Stimulated activated naive CD8-positive, alpha-beta T cell treated with anti-CD3 and anti-CD28 coated beads, Interleukin-15, Interleukin-2, amounts not matched to agents 100 U/mL and 50 U/mL, for 24 hours (primary cell): ENCODE measurements at places on chromosomes 6 and 20.

- DNase-seq = no peak
Measured at GRCh38 chr20:47106786-47107185, 212.1 kb downstream of the EYA2 start.

DNA sequence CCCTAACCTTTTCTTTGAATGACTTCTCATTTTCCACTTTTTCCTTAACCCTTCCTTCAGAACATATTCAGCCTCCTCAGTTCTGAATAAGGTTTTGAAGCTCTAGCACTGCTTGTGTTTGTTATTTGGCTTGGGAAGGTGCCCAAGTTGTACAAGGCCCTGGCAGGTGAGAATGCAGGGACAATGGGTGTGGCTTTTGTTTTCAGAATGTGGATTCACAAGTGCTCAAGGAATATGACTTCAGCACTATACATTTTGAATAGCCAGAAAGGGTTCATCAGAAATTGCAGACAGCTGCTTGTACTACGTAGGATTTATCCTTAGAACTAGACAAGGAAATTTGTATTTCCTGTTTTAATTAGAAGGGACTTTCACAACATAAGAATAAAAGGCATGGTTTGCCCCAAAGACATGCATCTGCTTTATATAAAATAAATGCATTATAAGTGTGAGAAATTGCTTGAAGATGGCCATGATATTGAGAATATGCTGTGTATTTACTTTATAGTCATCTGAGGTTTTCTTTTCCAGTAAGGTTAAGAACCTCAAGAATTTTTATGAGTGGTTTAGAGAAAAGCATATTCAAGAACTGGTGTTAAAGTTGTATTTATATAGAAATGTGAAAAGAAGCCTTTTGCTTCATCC lies 29.3 kb upstream of the PRDM1 start:
- DNase-seq = no peak

DNA sequence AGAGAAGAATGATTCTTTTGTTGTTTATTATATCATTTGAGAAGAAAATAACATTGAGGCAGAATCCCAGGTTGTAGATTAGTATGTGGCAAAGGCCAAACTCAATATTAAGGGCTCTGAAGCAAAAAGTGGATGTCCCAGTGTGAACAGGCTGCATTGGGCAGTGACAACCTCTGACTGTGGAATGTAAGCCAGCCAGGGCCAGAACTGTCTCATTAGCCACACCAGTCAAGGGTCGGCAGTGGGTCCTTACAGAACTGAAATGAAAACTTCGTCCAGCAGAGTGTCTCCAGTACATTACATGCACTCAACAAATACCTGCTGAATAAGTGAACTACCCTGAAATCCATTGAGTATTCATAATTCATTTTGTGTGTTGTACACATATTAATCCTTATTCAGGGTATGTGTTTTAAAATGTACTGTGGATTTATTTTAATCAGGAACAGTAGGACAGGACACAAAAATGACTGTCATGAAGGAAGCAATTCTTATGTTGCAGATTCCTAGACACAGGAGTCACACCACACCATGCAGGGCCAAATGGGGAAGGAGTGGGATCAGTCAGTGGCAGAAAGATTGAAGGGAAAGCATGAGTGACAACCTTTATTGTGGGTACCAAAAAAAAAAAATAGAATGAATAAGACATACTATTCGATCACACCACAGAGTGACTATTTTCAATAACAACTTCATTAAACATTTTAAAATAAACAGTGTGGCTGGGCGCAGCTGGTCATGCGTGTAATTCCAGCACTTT lies 64.9 kb upstream of the UTRN start:
- DNase-seq = no peak

DNA sequence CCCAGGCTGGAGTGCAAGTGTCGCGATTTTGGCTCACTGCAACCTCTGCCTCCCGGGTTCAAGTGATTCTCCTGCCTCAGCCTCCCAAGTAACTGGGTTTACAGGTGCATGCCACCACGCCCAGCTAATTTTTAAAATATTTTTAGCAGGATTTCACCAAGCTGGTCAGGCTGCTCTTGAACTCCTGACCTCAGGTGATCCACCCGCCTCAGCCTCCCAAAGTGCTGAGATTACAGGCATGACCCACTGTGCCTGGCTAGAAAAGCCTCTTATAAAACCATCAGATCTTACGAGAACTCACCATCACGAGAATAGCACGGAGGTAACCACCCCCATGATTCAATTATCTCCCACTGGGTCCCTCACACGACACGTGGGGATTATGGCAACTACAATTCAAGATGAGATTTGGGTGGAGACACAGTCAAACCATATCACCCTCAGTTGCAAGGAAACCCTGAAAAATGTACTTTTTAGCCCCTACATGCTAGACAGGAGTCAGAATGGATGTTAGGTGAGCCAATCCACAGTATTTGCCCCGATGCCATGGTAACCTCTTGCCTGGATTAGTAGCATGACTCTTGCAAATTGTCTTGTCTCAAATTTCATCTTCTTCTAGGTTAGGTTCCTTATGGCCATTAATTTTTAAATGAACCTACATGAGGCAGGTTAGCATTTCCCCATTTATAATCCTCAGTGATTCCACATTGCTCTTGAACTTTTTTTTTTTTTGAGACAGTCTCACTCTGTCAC lies 17.1 kb upstream of the SASH1 start:
- DNase-seq = no peak

GRCh38 chr6:13362412-13362811 lies 34.1 kb upstream of the TBC1D7 start:
- DNase-seq = no peak

GRCh38 chr6:82178077-82178758 lies 69.3 kb downstream of the IBTK start:
- DNase-seq = no peak

GRCh38 chr6:8628736-8629135 lies 193.4 kb upstream of the SLC35B3 start:
- DNase-seq = no peak

GRCh38 chr20:63132715-63133471 lies 83.0 kb downstream of the YTHDF1 start:
- DNase-seq = no peak

- no peak for DNase-seq
Measured at GRCh38 chr6:25482996-25483395, 169.0 kb upstream of the SCGN start.

- no peak for DNase-seq
Measured at GRCh38 chr6:116392132-116393013, 21.6 kb downstream of the DSE start.

- DNase-seq = no peak
Measured at GRCh38 chr6:121223930-121224329, 110.3 kb downstream of the TBC1D32 start.

DNA sequence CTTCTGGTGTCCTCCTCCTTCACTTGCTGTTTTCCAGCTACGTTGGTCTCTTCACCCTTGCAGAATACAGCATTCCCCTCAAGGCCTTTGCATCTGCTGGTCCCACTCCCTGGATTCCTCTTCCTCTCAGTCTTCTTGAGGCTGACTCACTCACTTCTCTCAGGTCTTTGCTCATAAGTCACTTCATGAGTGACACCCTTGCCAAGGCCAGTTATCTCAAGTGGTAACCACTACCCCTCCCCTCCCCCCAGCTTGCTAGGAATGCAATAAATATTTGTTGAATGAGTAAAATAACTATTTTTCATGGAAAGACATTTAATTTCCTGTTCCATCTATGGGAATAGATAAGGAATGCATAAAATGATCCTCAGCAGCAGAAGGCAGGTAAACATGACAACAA lies 131.7 kb downstream of the PLCB4 start:
- no peak for DNase-seq

DNA sequence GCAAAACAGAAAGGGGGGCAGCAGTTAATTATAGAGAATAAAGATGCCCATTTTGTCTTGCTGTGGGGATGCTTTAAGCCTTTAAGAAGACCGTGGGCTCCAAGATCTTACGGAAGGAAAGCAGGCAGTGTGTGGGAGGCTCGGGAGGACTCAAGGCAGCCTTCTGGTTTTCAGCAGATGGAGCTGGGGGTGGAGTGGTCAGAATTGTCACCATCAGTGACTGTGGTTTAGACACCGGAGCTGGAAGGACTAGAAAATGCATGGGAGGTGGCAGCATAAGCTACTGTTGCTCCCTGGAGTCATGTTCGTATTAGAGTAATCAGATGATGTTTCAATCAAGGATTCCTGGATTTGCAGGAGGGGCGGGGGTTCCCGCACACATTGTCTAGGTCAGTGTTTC lies 3.7 kb downstream of the PHACTR1 start:
- DNase-seq = no peak

- peak; percentile 28 for DNase-seq
Measured at GRCh38 chr6:41371461-41371991, 36.1 kb downstream of the NCR2 start.

GRCh38 chr20:45347936-45348778 lies at the start of gene SDC4:
Gene SDC4 (minus strand): TSS chr20:45348424. CDS start chr20:45348384, 40 bp downstream.
- DNase-seq = peak; percentile 76

DNA sequence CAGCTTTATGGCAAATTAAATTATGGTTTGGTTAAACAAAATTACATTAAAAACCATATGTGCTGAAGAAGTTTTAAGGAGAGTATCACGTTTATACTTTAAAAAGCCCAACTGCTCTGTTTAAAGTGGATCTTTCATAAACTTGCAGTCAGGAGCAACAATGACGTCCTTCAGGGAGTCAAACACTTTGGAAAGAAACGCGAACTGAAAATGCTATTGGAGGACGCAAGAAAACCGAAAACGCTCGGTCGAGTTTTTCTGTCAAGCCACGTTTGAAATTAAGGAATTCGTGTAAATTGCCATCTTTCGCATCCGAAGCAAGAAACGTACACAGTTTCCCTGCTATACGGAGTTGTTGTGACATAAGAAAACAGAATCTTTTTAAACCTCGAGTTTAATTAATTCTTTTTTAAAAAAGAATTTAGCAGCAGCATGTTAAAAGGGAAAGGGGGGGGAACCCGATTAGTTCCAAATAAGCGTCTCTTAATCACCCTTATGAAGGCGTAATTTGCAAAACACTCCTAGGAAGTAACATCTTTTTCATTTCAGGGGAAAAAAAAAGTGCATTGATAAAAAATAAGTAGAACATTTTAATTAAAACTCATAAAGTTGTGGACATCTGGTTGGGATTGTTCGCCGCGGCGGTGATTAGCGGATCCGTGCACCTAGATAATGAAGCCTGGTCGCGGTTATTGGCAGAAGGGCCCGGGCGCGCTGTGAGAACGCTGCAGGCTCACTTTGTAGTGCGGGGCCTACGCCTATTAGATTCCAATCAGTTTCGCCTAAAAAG lies 295.4 kb downstream of the TFAP2C start:
- DNase-seq = no peak

DNA sequence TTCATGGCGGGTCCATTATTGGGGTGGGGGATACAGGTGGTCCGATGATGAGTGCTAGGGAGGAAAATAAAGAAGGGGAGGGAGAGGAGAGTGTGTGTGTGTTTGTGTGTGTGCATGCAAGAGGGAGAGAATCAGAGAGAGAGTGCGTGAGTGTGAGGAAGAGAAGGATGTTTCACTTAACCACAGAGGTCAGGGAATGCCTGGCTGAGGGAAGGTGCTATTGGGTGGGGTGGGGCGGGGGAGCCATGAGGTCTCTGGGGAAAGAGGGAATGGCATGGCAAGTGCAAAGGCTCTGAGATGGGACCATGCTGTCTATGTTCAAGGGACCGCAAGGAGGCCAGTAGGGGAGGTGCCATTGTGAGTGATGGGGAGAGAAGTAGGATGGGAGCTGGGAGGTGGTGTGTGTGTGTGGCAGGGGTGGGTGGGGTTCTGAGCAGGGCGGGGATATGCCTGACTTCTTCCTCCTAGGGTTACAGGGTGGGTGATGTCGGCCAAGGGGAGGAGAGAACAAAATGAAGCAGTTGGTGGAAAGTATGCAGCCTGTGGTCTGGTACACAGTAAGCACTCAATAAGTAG lies 23.0 kb downstream of the CEBPB start:
- no peak for DNase-seq

- DNase-seq = no peak
Measured at GRCh38 chr6:56348578-56348977, 101.2 kb upstream of the COL21A1 start.

- DNase-seq = no peak
Measured at GRCh38 chr6:82616386-82617028, 252.9 kb downstream of the TPBG start.

GRCh38 chr6:46932526-46933319 lies 11.0 kb upstream of the ADGRF5 start:
- DNase-seq = no peak

DNA sequence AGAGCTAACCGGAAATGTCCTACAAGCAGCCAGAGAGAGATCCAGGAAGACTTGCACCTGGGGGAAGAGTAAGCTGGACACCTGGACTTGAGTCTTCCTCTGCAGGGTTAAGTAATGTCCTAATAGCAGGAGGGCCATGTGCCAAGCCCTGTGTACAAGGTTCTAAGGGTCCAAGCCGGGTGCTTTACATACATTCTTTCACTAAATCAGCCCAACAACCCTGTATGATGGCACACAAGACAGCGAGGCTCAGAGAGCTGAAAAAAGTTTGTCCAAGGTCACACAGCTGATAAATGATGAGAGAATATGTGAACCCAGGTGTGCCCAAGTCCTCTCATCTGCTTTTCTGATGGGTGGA lies 215.1 kb upstream of the CDYL start:
- DNase-seq = no peak

GRCh38 chr6:134814076-134814695 lies 135.7 kb downstream of the ALDH8A1 start:
- no peak for DNase-seq

GRCh38 chr20:37220731-37221130 lies 40.9 kb downstream of the GHRH start:
- DNase-seq = no peak

DNA sequence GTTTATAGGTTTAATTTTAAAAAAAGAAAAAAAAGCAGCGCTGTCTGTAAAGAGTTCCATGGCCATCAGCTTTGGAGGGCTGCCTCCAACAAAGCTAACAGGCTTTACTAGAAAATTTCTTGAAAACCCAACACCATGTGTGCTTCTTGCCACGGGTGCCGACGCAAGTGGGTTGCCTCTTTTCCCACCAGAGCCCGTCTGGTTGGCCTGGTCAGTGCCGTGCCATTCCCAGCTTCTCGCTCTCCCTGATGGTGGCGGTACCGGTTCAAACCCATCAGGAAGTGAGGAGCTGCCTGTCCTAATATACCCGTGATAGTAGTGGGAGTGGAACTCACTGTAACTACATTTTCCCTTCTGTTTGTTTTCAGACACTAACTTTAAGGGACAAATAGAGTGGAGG lies 73.7 kb downstream of the CDH4 start:
- DNase-seq = no peak

DNA sequence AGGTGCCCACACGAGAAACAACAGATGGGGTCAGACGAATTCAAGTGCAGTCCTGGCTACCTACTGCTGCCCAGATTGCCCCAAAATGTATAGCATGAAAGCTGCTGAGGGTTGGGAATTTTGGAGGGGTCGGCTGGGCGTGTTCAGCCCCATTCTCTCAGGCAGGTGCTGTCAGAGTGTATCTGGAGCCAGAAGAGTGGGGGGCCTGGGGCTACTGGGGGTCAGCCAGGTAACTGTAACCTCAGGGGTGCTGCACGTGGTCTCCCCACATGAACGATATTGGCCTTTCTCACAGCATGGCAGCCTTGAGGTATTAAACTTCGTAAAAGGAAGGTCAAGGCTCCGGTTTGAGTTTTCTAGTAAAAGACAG lies 14.6 kb downstream of the SYNDIG1 start:
- no peak for DNase-seq
